Effector memory CD8-positive, alpha-beta T cell (primary cell): ENCODE measurements at places on chromosomes 11 and 22.
A peak's percentile ranks its signal among the peaks of the same experiment; 100 is the strongest.

DNA sequence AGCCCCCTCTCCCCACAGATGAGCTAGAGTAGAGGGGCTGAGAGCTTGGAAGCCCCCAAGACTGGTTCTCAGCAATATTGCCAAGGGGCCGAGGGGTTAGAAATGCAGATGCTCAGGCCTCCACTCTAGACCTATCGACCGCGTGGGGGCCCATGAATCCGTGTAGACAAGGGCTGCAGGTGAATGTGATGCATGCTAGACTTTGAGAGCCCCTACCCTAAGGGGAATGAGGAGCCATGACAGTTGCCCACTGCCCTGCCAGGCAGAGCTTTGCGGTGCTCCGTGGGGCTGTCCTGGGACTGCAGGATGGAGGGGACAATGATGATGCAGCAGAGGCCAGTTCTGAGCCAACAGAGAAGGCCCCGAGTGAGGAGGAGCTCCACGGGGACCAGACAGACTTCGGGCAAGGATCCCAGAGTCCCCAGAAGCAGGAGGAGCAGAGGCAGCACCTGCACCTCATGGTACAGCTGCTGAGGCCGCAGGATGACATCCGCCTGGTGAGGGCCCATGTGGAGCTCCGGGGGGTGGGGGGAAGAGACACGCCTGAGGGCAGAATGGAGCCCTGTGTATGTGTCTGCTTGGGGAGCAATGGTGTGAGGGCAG lies 1.3 kb downstream of the SSH3 start:
- H3K27ac ChIP-seq: peak overlapping the region; percentile 81
- peak overlapping the region; percentile 72 for H3K4me3 ChIP-seq
- H3K4me1 ChIP-seq: peaks cover 12% of the 10 kb centered on the region

DNA sequence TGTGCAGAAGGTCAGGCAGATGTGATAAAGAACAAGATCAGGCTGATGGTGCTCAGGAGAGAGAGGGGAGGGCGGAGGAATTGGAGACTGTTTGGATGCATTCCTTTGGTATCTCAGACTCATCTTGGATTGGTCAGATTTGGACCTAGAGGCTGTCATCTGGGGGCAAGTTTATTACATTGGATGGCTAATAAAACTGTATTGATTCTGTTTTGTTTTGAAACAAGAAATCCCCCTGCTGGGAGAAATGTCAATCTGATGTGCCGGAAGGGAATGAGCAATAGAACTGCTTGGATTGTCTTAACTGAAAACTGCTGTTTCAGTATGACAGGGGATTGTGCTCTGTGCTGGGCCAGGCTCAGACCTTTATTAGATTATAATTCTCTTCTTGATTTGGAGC lies 25.5 kb upstream of the CCDC90B start:
- no peaks in the 10 kb centered on the region for H3K4me1 ChIP-seq
- peaks cover 27% of the 10 kb centered on the region for H3K27me3 ChIP-seq
- DNase-seq: no peak

DNA sequence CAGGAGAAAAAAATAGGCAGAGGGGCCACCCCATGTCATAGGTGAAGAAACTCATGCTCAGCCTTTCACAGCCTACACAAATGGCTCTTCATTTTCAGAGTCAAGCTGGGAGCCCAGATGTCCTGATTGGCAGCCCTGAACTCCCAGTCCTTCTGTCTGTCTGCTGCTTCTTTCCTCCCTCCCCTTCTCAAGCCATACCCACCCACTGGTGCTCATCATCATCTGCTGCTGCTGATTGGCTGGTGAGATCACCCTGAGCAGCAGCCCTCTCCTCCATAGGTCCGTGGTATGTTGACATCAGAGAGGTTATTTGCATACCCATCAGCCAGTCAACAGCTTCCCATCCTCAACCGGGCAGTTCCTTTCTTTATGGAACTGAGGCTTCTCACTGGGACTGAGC lies 46.1 kb upstream of the PRDM11 start:
- peak overlapping the region; percentile 93 for H3K27ac ChIP-seq
- no peaks in the 10 kb centered on the region for H3K27me3 ChIP-seq
- peaks cover 4% of the 10 kb centered on the region for H3K36me3 ChIP-seq
- H3K4me1 ChIP-seq: peaks cover 42% of the 10 kb centered on the region
- peak overlapping the region; percentile 52 for H3K4me3 ChIP-seq
- DNase-seq: no peak

DNA sequence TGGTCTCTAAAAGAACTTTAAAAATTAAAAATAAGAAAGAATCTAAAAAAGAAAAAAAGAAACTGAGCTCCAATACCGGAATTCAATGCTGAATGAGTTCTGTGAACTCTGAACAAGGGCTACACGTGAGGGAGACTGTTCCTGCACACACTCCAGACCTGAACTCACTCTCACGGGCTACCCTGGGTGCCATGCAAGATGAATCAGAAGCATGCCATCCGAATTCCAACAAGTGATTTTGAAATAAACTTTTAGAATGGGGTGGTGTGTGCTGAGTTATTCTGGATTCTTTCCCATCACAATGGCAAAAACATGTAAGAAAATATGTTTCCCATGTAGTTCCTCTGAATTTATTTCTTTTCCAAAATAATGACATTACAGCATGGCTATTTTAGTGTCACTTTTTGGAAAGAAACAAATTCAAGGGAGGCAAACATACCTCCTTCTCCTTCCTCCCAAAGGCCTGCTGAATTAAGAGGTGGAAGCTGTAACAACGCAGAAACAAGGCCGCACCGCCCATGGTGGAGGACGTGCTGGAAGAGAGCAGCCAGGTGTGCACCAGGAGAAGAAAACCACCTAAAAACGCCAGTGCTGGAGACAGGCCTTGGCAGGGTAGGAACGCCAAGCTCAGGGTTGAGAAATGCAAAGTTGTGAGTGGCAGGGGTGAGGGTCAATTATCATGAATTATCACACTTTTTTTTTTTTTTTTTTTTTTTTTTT lies 63.2 kb upstream of the ARFGAP3 start:
- peaks cover 2% of the 10 kb centered on the region for H3K36me3 ChIP-seq
- no peak overlapping the region for H3K27ac ChIP-seq
- DNase-seq: no peak
- no peaks in the 10 kb centered on the region for H3K27me3 ChIP-seq

GRCh38 chr11:69926376-69927050 lies 107.3 kb upstream of the FGF3 start:
- no peak for DNase-seq
- no peaks in the 10 kb centered on the region for H3K36me3 ChIP-seq
- no peak overlapping the region for H3K4me3 ChIP-seq
- peaks cover 72% of the 10 kb centered on the region for H3K27me3 ChIP-seq
- H3K4me1 ChIP-seq: no peaks in the 10 kb centered on the region
- no peak overlapping the region for H3K27ac ChIP-seq
